ENCODE measurements at places on chromosomes 12 and 14.
A peak's percentile ranks its signal among the peaks of the same experiment; 100 is the strongest.

GRCh38 chr14:97499790-97500481 lies 702.8 kb downstream of the VRK1 start:
- no peaks in the 10 kb centered on the region for H3K4me1 ChIP-seq
- no peaks in the 10 kb centered on the region for H3K27me3 ChIP-seq
- H3K4me3 ChIP-seq: no peak overlapping the region
- no peak for DNase-seq
- H3K36me3 ChIP-seq: no peaks in the 10 kb centered on the region

DNA sequence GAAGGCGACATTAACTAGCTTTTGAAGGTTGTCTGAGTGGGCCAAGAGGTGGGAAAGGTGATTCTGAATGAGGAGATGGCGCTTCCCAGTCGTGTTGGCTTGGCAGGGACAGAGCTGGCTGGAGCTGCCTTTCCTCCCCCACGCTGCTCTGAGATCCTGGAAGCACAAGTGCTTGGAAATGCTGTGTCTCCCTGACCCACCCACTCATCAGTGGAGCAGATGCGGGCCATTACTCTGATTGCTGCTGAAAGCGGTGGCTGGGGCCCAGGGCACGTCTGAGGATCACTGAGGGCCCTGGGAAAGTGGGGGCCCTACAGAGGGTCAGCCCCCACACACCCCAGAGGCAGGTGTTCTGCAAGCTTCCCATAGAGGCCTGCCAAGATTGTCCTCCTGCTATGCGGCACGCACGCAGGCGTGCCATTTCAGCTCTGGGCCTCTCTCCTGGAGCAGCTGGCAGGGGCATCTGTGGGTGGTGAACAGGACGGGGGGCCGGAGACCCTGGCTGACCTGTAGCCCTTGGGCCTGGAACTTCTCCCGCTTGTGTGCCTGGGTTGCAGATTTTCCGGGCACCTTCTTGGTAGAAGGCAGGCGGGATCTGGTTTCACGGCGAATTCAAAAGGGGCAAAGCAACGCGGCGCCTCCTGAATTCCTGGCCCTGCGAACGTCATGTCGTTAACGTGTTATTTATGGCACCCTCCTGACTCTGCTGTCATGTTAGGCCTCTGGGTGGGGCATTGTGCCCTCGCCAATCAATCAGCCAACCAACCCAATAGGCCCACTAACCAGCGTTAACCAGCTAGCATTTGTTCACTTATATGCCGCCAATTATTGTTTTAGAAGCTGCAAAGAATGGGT lies 133.8 kb upstream of the TBX3 start:
- no peaks in the 10 kb centered on the region for H3K27me3 ChIP-seq
- no peak overlapping the region for H3K4me3 ChIP-seq
- H3K27ac ChIP-seq: no peak overlapping the region
- no peak for DNase-seq
- H3K36me3 ChIP-seq: no peaks in the 10 kb centered on the region

GRCh38 chr14:64000749-64001148 lies 147.9 kb downstream of the SYNE2 start:
- peaks cover 16% of the 10 kb centered on the region for H3K36me3 ChIP-seq
- H3K27ac ChIP-seq: no peak overlapping the region

DNA sequence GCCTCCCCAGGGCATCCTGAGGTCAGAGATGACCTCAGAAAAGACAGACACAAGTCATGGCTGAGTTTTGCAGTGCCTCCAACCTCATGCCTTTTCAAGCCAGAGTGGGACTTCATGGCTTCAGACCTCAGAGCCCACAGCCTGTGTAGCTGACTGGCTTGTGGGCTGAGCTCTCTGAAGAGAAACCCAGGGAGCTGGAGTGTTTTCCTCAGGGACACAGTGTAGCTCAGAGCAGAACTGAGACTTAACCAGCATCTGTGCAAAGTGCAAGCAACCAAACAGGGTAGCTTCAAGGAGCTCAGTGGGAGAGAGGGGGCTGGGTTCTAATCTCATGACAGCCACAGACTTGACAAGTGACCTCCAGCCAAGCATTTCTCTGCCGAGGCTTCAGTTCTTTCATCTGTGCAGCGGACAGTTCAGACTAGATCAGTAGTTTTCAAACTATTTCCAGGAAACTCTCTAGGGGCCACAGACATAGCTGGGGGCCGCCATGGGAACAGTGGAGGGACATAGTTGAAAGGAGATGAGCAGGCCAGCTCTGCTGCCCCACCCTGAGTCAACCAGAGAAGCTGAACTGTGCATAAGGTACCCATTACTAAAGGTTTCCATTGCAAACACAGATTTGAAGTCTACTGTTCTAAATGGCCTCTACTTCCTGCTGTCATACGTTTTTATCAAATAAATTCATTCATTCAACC lies 80.0 kb downstream of the LGMN start:
- H3K27me3 ChIP-seq: no peaks in the 10 kb centered on the region
- DNase-seq: no peak
- H3K4me1 ChIP-seq: peaks cover 46% of the 10 kb centered on the region
- H3K36me3 ChIP-seq: peaks cover 37% of the 10 kb centered on the region
- peak overlapping the region; percentile 36 for H3K27ac ChIP-seq

GRCh38 chr12:89051065-89051677 lies 301.1 kb downstream of the DUSP6 start:
- no peaks in the 10 kb centered on the region for H3K27me3 ChIP-seq
- peak; percentile 57 for DNase-seq
- no peak overlapping the region for H3K27ac ChIP-seq
- no peak overlapping the region for H3K4me3 ChIP-seq
- peaks cover 6% of the 10 kb centered on the region for H3K36me3 ChIP-seq
